ENCODE measurements at places on chromosomes 12 and 14. TPM values are rescaled to one million over a fixed set of nuclear protein-coding genes. Genes with fewer than 3 reads are reported as not detected.

DNA sequence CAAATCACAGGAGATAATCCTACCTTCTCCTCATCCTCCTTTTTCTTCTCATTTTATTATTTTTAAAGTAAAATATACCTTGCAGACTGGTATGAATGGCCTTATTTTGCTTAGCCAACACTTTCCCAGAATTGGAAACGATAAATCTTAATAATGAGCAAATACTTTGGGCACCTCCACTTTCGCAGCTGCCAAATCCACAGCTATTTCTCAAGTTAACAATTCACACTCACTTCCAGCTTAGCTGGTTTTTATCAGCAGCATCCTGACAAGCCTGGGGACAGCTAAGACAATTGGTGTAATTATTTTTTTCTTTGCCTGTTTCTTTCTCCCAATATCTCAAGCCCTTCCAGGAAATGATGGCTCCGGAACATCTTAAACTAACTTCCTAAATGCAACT, 867.5 kb upstream of the TMEM132C start:
- H3K4me1 ChIP-seq = no peaks in the 10 kb centered on the region
- no peaks in the 10 kb centered on the region for H3K36me3 ChIP-seq
- no peak overlapping the region for H3K27ac ChIP-seq
- no peaks in the 10 kb centered on the region for H3K27me3 ChIP-seq

DNA sequence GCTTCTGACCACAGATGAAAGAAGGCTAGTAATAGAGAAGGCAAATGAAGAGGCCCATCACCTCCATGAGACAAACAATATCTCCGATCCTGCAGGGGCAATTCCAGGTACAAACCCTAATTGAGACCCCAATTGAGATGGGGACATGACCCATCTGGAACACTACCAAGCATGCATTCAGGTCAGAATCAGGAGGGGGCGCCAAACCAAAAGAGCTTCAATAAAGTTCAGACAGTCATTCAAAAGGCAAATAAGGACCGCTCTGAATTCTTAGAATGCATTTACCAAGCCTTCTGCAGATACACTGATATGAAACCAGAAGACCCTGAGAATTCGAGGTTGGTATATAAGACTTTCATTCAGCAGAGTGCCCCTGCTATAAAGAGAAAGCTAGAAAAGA, 10.2 kb upstream of the EDDM3B start:
- H3K4me1 ChIP-seq = no peaks in the 10 kb centered on the region
- DNase-seq = no peak
- no peaks in the 10 kb centered on the region for H3K27me3 ChIP-seq
- no peaks in the 10 kb centered on the region for H3K36me3 ChIP-seq
- no peak overlapping the region for H3K4me3 ChIP-seq
- no peak overlapping the region for H3K27ac ChIP-seq

GRCh38 chr14:103628221-103628683, 759 bp upstream of the KLC1 start:
- H3K4me3 ChIP-seq = peak overlapping the region; percentile 97
- no peak for DNase-seq
- peaks cover 69% of the 10 kb centered on the region for H3K4me1 ChIP-seq

DNA sequence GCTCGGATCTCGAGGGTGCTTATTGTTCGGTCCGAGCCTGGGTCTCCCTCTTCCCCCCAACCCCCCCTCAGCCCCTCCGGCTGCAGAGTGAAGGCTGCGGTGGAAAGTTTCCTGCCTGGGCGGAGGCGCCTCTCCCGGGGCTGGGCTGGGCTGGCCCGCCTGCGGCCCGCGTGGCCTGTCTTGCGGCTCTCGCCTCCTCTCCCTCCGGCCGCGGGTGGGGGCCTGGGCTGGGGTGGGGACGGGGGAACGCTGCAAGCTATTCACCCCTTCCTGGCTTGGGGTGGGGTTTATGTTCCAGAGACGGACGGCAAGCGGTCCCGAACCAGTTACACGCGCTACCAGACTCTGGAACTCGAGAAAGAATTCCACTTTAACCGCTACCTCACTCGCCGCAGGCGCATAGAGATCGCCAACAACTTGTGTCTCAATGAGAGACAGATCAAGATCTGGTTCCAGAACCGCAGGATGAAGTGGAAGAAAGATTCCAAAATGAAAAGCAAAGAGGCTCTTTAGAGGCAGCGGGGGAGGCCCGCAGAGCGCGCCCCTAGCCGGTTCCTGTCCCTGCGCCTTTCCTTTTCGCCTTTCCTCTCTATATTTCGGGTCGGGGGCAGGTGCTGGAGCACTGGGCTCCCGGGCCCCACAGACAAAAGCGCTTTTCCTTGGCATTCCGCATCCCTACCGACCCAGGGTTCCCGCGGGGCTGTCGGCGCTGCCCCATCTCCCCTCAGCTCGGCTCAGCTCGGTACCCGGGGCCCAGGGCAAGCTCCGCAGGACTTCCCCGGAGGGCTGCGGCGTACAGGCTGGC, 1.3 kb downstream of the HOXC5 start:
- no peak for DNase-seq
- H3K4me3 ChIP-seq = peak overlapping the region; percentile 32
- H3K36me3 ChIP-seq = no peaks in the 10 kb centered on the region
- peaks cover 35% of the 10 kb centered on the region for H3K4me1 ChIP-seq
- H3K27me3 ChIP-seq = no peaks in the 10 kb centered on the region

- peaks cover 7% of the 10 kb centered on the region for H3K36me3 ChIP-seq
- no peaks in the 10 kb centered on the region for H3K4me1 ChIP-seq
- DNase-seq = no peak
- H3K4me3 ChIP-seq = no peak overlapping the region
- no peaks in the 10 kb centered on the region for H3K27me3 ChIP-seq
- H3K27ac ChIP-seq = no peak overlapping the region
Observed at GRCh38 chr14:74524076-74524811, 30.7 kb downstream of the ISCA2 start.

The SCNN1A gene
- total RNA-seq = 55.2 TPM
